ENCODE measurements at places on chromosomes 5 and 9.
A peak's percentile ranks its signal among the peaks of the same experiment; 100 is the strongest.

- DNase-seq: peak; percentile 16
Measured at GRCh38 chr9:127437497-127438264, 13.5 kb downstream of the ZNF79 start.

- no peak for DNase-seq
Measured at GRCh38 chr5:176628406-176629228, 1.7 kb downstream of the SNCB start.

GRCh38 chr9:92592537-92592936 lies 56.7 kb upstream of the ECM2 start:
- no peak for DNase-seq

DNA sequence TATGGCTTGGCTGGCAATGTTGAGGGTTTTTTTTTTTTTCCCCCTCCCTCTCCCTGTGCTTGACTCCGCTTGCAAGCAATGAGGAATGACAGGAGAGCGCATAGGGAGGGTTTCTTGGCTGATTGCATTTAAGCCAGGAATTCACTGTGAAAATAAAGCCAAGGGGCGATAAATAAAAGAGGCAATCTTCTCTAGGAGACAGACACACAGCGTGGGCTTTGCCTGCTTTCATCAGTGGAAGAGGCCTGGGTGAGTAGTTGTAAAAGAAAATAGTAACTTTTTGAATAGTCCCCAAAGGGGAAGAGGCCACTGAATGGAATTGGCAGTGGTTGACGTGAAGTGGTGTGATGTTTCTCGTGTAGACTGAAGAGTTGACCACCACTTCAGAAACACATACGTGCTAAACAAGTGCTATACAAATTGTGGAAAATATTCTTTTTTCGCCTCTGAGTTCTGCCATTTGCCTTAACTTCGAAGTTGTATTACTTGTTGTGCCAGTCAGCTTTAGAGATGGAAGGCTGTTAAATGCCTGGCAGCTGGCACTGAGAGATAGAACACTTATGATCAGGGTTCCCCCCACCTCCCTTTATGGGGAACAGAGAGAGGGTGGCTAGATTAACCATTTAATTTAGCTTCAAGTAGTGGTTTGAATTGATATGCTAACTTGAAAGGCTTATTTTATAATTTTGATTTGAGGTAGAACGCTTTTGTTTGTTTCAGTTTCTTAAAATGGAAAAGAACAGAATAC lies 3.0 kb downstream of the ZSWIM6 start:
- no peak for DNase-seq

- no peak for DNase-seq
Measured at GRCh38 chr5:39256477-39257235, 37.3 kb upstream of the FYB1 start.

DNA sequence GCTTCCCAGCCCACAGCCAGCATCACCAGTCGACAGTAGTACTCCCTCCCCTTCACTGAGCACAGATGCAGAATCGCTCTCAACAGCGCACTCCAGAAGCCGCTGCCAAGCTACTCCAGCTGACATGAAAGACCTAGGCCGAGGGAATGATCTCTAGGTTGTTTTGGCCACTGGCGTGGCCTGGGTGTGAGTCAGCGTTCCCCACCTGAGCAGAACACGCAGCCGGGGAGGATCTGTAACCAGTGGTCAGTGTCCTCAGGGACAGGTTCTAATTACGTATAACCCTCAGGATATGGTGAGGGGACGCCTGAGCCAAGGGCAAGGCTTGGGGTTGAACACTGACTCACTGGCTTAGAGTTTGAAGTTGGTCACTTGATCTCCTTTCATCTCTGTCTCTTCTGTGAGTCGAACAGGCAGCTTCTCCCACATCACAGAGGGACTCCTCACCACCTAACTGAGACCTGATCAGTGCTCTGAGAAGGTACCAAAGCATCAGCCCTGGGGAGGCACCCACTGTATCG lies 76.9 kb upstream of the IL17B start:
- DNase-seq: peak; percentile 19

GRCh38 chr5:91383956-91384300 lies 811 bp upstream of the ARRDC3 start:
- no peak for DNase-seq
